ENCODE measurements at places on chromosomes 7 and 10.

DNA sequence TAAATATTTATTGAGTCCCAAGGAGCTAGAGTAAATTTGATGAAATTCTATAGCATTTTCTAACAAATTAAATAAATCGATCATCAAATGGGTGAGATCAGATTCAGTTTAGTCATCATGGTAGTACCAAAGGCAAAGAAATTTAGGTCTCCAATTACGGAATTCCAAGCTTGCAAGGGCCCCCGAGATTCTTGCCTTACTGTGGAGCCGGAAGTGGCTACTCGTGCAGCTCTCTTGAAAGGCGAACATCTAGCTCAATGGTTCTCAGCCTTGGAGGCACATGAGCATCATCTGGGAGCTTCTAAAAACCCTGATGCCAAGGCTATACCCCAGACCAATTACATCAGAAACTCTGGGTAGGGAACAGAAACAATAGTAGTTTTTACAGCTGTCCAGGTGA is 117.9 kb upstream of the PRR15 start:
- no peaks in the 10 kb centered on the region for H3K27me3 ChIP-seq
- no peak for DNase-seq
- H3K36me3 ChIP-seq = no peaks in the 10 kb centered on the region
- no peak overlapping the region for H3K4me3 ChIP-seq
- no peaks in the 10 kb centered on the region for H3K4me1 ChIP-seq

DNA sequence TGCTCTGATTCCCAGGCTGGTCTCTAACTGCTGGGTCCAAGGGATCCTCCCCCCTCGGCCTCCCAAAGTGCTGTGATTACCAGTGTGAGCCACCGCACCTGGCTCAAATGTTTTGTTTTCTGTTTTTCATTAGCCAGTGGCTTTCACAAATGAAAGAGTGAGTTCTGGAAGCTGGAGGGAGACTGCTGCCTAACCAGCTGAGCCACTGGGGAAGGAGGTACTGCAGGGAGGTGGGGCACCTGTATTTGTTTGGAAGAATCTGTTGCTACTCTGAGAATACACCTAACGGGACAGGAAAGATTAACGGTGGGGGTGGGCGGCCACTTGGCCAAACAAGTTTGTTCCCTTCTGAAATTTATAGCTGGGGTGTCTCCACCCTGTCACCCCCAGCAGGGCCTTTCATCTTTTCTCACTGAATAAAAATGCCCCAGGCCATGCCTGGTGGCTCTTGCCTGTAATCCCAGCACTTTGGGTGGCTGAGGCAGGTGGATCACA is 4.7 kb downstream of the STOX1 start:
- H3K4me1 ChIP-seq = peaks cover 7% of the 10 kb centered on the region
- DNase-seq = no peak
- no peaks in the 10 kb centered on the region for H3K36me3 ChIP-seq
- H3K27ac ChIP-seq = no peak overlapping the region
- H3K27me3 ChIP-seq = peaks cover 15% of the 10 kb centered on the region
- H3K4me3 ChIP-seq = no peak overlapping the region

DNA sequence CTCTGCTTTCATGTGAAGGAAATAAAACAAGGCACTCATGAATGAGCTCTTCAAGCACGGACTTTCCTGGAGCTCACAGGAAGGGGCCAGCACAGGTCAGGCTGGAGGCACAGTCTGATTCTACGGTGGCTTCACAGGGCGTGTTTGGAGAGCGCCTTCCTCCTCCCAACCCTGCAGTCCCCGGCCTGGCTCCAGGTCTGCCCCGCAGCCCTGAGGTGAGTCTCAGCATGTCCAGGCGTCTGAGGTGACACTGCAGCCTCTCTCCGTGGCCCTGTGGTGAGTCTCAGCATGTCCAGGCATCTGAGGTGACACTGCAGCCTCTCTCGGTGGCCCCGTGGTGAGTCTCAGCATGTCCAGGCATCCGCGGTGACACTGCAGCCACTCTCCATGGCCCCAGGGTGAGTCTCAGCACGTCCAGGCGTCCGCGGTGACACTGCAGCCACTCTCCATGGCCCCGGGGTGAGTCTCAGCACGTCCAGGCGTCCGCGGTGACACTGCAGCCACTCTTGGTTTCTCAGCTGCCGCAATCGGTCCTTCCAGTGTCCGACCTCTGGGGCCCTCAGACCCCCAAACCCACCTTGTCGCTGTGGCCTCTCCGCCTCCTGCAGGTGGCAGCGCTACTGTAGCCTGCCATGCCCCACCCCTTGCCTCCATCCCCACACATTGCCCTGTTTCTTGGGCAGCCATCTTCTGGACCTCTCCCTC is 381.7 kb downstream of the DNAJB6 start:
- H3K27me3 ChIP-seq = no peaks in the 10 kb centered on the region
- no peak overlapping the region for H3K27ac ChIP-seq
- no peaks in the 10 kb centered on the region for H3K4me1 ChIP-seq
- DNase-seq = no peak
- no peaks in the 10 kb centered on the region for H3K36me3 ChIP-seq
- no peak overlapping the region for H3K4me3 ChIP-seq

DNA sequence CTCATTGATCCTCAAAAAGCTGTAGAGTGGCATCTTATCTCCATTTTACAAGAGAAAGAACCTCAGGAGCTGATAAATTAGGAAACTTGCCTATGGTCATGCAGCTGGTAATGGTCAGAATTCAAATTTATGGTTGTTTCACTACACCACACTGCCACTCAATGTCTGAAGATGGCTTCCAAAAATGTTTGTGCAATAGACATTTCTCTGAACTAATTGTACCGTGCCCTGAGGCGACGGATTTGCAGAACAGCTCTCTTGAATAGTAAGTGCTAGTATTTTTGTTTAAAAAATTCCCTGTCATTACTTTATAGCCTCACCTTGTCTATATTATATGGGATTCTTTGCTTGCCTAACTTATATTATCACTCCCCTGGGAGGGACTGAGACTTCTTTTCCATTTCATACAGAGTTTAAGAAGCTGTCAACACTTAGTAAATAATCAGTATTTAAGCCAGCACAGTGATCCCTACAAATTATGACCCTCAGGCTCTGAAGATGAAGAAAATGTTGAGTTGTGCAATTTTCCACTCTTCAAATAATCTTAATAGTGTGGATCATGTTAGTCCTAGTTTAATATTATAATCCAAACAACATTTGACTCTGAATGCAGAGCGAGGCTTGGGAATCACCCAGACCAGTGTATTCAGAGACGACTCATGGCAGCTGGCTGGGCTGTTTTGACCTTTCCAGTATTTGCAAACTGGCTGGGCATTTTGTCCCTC is 346.6 kb downstream of the PTEN start:
- H3K36me3 ChIP-seq = peaks cover 1% of the 10 kb centered on the region
- no peak overlapping the region for H3K4me3 ChIP-seq
- H3K27me3 ChIP-seq = peaks cover 3% of the 10 kb centered on the region
- H3K27ac ChIP-seq = no peak overlapping the region

Data from activated CD8-positive, alpha-beta memory T cell treated with anti-CD3 and anti-CD28 coated beads, Interleukin-2, amount 10 ng/mL, durations not matched to agents 7 days and 5 days (primary cell).